ENCODE measurements at places on chromosomes 7 and 10.

DNA sequence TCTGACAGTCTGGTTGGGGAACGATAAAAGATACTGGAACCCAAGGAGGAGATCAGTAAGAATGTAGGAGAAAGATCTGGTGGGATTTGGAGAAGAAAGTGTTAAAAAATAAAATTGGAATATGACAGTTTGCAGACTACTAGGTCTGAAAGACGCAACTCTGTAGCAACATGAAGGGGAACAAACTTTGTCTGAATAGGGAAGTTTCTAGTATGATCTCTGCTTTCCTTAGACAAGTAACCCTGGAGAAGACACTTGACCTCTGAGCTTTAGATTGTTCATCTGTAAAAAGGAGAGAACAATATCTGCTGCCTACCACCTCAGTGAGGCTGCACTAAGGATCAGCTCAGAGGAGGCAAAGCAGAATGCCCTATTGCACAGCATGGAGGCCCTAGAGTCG lies 3.0 kb upstream of the PRSS1 start:
- DNase-seq, result no peak

DNA sequence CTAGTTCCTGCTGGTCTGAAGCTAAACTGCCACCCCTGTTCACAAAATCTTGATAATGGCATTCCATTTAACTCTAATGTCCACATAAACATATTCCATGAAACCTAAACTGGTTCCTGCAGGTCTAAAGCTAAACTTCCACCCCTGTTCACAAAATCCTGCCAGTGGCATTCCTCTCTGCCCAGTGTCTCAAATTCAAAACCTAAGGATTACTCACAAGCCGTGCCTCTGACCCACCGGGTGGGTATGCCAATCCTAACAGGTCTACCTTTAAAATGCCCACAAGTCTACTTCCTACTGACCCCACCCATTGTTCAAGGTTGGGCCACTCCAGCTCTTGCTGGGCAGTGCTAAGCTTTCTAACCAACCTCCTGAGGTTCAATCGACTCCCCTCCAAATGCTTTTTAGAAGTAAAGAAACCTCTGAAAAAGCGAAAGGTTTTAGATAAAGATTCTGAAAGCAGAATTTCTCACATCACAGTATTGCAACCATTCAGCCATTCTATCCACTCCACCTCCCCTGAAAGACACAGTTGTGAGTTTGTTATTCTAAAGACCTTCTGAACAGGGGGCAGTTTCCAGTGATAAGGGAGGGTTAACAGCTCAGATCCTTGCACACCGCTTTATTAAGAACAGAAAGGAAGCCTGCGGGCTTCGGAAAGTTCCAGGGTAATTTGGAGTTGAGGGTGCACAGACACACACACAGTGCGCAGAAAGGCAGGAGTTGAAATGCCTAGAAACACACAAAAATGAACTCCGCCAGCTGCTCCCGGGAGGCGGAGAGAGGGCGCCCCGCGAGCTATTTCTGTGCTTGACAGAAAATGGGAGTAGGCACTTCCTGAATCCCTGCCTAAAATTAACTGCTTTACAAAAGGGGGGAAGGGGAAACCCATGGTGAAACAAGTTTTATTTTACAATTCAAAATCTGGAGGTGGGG lies 87.7 kb downstream of the TNS3 start:
- DNase-seq, result peak; percentile 14

DNA sequence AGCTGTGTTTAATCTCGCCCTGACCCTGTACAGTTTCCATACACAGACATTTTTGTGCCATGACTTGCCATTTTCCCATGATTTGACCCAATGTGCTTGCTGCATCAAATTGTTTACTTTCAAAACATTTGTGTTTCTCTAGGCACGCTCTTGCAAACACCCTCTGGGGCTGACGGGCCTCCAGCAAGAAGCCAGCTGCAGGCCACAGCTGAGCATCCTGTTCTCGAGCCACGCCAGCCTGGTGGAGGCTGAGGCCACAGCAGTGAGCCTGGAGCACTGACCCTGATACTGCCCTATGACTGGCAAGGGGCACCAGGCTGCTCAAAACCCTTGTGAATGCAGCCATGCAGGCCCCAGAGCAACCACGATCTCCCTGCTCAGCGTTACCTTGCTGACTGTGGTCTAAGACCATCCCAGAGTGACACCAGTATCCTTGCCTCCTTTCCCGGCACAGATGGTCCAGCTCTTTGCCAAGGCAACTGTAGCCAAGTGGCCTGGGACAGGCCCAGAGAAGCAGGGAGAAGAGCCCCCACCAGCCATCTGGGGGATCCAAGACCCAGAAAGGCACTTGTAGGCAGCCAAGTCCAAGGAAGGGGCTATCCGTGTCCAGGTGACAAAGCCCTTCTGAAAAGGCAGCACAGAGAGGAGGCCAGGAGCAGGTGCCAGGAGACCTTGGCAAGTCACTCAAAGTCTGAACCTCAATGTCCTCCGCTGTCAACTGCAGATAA lies 78.5 kb downstream of the OAT start:
- no peak for DNase-seq

DNA sequence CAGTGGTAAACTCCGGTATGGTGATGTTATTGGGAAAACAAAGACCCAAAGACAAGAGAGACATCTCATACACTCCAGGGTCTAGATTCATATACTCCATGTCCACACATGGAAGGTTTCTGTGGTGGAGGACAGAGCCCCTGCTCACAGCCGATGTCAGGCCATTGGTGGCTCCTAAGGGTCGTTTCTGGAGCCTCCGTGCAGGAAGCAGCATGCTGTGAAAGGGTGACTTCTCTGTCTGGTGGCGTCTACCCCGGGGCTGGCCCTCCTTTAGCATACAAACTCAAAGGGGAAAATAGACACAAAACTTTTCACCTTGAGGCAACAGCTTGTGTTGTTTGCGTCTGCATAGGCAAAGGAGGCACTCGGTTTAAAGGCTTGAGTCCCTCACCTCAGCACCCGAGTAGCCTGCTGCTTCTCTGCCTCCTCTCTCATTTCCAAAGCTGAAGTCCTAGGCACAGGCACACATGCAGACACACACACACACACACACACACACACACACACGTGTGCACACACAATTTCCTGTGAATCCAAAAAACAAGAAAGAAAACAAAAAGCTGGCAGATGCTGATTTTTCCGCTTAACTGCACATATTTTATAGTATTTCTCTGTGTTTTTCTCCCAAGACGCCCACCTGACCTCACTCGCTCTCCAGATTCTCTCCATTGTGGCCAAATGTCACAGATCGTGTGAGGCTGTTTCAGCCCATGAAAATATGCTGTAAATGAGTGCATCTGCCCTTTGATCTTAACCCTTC lies 601.4 kb upstream of the MGMT start:
- no peak for DNase-seq

DNA sequence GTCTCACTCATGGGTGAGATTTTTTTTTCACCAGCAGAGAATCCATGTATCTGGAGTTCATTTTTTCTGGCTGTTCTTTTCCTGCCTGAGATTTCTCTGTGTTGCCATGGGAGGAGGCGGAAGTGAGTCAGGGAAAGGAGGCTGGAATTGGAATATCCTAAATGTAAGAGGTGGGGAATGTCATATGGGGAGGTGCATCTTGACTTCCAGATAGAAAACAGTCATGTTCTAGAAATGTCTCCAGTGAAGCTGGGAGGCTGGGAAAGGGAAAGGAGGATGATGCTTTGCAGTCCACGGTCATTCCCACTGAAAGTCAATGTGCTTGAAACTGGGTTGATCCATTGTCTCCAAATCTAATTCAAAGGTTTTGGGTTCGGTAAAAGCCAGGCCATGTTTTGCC lies 39.7 kb upstream of the HPS1 start:
- no peak for DNase-seq

- DNase-seq, result no peak
Measured at GRCh38 chr10:131183546-131184045, 127.9 kb downstream of the TCERG1L start.

- peak; percentile 26 for DNase-seq
Measured at GRCh38 chr10:32005050-32005449, 51.2 kb downstream of the KIF5B start.
